Brain (organoid and tissue), 16 donors: ENCODE measurements at places on chromosomes 1 and 21.

DNA sequence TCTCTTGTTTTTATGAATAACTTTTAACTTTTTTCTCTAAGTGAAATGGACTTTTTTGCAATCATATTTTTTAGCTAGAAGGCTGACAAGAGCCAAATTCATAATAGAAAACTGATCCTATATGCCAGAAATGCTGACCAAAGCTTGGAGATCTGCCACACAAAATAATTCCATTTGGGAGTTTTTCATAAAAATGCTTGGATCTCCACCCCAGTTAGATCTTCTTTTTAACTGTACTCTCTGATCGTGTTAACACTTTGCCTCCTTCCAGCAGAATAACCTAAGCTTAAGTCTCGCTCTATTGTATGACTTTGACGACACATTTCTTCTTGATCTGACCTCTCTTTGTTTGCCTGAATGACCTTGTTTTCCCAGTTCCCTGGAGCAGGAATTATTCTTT is 16.8 kb downstream of the FLG2 start:
- no peak for DNase-seq

DNA sequence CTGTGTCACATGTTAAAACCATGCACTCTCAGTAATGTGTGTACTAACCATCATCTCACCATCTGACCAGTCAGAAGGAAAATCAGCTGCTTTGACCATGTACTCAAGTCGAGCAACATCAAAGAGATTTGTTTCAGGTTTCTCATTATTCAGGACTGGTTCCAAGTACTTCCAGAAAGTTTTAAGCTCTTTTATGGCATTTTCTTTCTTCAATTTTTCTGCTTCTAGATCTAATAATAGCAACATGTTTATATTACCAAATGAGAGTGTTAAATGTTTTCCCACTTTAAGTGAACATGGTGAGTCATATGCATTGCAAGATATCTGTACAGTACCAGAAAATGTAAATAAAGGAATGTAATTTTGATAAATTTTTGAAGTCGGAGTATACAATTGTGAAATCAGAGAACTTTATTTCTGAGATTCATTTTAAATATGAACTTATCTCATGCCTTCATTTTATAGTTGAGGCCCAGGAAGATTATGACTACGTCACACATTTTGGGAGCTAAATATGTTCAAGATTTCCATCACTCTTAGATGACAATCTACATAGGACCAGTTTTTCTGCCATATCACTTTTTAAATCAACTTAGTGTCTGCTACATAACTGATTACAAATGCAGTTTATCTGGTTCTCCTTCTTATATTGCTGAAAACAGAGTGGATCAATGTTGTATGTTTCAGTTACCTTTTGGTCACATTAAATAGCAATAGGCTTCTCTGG is 87.2 kb downstream of the SPAG17 start:
- no peak for DNase-seq

DNA sequence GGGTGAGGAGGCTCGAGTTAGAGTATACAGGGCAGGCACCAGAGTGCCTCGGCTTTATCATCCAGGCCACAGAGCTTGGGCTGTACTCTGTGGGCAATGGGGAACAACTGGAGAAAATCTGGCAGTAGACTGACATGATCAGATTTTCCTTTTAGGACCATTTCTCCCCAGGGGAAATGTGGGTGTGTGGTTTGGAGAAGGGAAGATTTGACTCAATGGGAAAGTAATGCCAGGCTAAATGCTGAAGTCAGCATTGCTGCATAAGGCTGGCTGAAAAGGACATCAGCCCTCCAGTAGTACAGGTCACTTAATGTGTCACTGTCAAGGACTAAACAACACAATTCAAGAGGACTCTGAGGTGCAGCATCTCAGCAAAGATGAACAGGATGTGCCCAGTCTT is 5.0 kb downstream of the FYB2 start:
- DNase-seq: no peak

GRCh38 chr1:42730988-42731387 is 9.0 kb downstream of the CLDN19 start:
- DNase-seq: no peak

DNA sequence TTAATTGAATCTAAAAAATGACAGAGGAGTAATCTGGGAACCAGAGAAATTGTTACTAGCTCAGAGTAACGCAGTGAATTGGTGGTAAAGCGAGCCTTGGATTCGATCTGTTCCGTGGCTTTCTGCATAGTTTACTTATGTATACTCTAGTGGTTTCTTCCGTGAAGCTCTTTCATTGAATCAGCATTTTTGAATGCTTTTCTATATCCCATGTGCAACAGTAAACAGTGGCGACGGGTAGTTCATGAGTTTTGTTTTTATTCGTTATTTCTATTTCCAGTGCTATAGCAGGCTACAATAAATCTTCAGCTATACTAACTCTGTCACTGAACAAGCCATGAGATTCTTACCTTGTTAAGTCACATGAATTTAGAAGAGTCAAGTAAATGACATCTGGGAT is 14.5 kb upstream of the MAP3K7CL start:
- DNase-seq: no peak

DNA sequence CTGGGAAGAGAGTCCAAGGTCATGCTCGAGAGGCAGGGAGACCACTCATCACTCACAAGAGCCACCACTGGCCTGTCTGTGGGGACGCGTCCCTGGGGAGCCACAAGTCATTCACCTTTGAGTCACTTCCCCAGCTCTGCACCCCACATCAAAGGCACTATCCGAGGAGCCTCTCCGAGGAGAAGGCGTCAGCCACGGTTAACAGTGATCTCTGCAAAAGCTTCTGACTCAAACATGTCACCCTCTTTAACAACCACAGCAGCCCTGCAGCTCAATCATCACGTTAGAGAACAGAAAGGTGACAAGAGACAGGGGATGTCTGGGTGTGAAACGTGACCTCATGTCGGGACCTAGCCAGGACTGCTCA is 9.0 kb downstream of the LRRC47 start:
- DNase-seq: no peak
